ENCODE measurements at places on chromosomes 1 and 21.

GRCh38 chr21:26881504-26882228 lies 36.5 kb upstream of the ADAMTS1 start:
- DNase-seq, result peak; percentile 54

GRCh38 chr1:208025031-208025430 lies 114.1 kb upstream of the CD34 start:
- DNase-seq, result no peak

DNA sequence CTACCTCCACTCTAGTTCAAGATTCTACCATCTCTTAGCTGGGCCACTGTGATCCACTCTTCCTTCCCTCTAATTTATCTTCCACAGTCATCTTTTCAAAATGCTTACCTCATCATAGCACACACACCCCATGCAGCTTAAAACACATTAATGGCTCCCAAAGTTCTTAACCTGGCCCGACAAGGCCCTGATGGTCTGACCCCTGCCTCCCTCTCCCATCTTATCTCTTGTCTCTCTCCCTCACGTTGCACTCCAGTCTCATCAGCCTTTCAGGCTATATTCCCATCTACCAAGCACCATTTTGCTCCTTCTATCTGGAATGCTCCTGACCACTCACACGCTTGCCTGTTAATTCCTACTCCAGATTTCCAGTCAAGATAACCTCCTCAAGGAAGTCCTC lies 2.5 kb upstream of the ZBTB8A start:
- no peak for DNase-seq

- DNase-seq, result peak; percentile 22
These were observed 133.7 kb downstream of the RUNX1 start for GRCh38 chr21:34915364-34915841.

DNA sequence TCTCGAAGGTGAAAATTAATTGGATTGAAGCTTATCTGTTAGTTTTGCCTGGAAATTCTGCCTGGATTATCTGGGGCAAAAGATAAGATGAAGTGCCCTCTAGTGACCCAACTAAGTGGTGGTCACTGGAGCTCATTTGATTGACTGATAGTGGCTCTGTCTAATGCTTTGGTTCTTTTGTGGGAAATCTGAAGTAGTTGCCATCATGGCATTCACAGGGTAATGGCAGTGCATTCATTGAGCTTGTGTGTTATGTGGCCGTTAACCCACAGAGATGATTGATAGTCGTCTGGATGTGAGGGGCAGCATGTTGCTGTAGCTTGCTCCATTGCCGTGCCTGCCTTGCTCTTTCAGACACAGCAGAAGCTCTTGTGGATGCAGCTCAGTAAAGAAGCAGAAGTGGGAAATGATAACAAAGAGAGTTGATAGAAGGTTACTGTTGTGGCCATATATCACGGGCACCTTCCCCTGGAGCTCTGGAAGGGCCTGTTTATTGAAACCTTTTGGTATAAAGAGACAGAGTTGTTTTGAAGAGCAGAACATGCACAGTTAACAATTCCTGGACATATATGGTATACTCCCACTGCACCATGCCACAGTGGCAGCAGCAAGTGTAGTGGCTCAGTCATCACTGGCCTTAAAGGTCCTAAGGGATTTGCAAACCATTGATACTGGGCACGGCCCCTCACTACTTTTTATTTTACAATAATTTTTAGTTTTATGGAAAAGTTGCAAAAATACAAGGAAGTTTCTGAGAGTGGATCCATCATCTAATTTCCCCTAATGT lies 42.0 kb downstream of the CXADR start:
- DNase-seq, result peak; percentile 12

GRCh38 chr1:69077198-69077597 lies 490.5 kb upstream of the LRRC7 start:
- DNase-seq, result no peak

- no peak for DNase-seq
These were observed 79.4 kb upstream of the ACTRT2 start for GRCh38 chr1:2941907-2942306.

GRCh38 chr21:19899645-19900044 lies 1098.6 kb upstream of the NCAM2 start:
- no peak for DNase-seq

DNA sequence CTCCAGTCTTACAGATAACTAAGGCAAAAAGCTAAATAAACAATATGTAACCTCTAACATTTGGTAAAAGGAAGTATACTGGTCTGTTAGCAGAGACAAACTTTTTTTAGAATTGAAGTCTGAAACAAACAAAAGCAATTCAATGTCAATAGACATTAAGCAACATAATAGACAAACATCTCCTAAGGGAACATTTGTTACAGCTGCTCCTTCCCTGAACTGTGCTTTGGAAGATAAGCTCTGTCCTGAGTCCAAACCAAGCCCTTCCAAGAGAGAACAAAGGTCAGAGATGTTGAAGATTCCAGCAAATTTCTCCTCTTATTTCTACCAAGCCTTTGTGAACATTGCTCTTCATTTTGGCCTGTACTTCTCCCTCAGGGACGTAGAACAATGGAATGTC lies 25.3 kb downstream of the FMO2 start:
- peak; percentile 73 for DNase-seq

- no peak for DNase-seq
These were observed 100.2 kb upstream of the IPO9 start for GRCh38 chr1:201728731-201729130.

GRCh38 chr1:232684371-232685105 lies 54.6 kb upstream of the SIPA1L2 start:
- no peak for DNase-seq

GRCh38 chr1:206097381-206097780 lies 19.8 kb downstream of the AVPR1B start:
- no peak for DNase-seq

- no peak for DNase-seq
These were observed 9.5 kb downstream of the TFF3 start for GRCh38 chr21:42305707-42306147.

GRCh38 chr1:63721531-63722189 lies 52.2 kb upstream of the ROR1 start:
- DNase-seq, result peak; percentile 30

DNA sequence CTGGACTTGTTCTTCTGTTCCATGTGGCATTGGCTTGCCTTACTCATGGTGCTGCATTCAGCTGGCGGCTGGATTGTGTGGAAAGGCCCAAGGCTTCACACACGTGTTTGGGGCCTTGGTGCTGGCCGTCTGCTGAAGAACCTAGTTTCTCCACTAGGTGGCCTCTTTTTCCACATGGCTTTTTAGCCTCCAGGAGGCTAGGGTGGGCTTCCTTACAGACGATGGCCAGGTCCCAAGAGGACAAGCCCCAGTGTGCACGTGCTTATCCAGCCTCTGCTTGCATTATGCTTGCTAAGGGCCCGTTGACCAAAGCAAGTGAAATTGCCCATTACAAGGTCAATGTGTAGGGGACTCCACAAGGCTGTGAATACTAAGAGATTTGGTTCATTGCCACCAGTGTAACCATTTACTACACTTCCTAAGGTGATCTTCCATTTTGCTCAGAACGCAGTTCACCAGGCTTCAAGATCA lies 47.5 kb upstream of the FOXO6 start:
- peak; percentile 28 for DNase-seq

DNA sequence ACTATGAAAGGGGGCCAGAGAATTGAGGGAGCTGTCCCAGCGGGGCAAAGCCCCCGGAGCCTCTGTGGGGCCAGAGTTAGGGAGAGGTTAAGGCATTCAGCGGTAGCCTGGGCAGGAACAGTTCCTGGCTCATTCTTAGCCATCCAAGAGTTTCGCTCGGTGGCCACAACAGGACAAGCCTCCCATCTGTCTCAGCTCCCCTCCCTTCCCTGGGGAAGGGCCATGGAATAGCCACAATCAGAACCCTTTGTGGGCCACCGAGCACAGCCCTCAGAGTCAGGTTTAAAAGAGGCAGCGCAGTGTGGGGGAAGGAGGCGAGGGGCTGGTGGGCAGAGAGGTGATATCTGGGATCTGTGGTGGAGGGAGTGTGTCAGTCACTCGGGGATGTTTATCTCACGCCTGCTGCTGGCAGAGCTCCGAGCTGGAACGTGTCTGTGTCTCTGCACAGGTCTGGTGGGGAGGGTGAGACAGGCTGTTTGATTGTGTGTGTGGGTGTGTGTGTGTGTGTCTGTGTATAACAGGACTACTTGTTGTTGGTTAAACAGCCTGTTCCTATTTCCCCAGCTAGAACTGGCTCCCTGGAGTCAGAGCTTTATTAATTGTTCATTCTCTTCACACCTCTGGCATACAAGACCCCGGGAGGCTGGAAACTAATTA lies 49.6 kb upstream of the GOLT1A start:
- DNase-seq, result no peak

GRCh38 chr1:204110894-204111633 lies 38.1 kb downstream of the SOX13 start:
- DNase-seq, result no peak

- no peak for DNase-seq
These were observed 160.2 kb downstream of the VAV3 start for GRCh38 chr1:107804741-107805140.

- no peak for DNase-seq
These were observed 489.6 kb upstream of the ADGRL4 start for GRCh38 chr1:79496129-79496528.

GRCh38 chr1:63322114-63322943 lies at the start of gene FOXD3:
Gene FOXD3, plus strand, starts transcription at chr1:63322567. Its CDS starts 492 bp downstream, at chr1:63323059.
- peak; percentile 43 for DNase-seq

DNA sequence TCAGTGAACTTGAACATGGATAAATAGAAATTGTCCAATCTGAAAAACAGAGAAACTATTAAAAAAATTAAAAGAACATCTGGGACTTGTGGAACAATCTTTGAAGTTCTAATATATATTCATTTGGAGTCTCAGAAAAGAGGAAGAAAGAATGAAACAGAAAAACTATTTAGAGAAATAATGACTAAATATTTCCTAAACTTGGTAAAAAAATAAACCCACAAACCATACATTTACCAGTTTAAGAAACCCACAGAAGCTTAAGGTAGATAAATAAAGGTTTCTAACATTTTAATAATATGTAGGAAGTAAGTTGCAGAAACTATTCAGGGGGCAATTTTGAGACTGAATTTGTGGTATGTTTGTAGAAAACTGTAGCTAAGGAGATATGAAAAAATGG lies 437.8 kb downstream of the PTBP2 start:
- no peak for DNase-seq

DNA sequence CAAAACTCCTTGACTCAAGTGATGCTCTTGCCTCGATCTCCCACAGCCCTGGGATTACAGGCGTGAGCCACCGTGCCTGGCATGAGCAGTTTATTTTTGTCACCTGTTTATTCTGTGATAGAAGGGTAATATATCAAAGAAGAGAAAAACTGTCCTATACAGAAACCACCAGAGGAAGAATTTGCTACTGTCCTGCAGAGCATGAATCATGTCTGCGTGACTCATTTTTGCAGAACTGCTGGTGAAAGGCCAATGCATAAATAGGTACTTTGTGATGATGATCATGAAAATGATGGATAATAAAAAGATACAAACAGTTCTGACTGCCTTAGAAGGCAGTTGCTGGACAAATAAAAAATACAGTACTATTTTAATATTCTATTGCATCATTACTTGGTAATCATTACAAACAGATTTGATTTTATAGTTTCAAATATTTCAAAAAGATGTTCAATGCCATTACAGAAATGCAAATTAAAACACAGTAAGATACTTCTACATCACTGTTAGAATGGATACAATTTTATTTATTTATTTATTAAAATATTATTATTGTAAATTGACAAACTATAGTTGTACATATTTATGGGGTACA lies 26.5 kb downstream of the RIPPLY3 start:
- DNase-seq, result peak; percentile 53

- DNase-seq, result no peak
These were observed 134.9 kb upstream of the NRIP1 start for GRCh38 chr21:15199414-15200383.

- no peak for DNase-seq
These were observed 278.2 kb downstream of the USP25 start for GRCh38 chr21:16007943-16008342.

- DNase-seq, result peak; percentile 96
These were observed 9.5 kb downstream of the SIPA1L2 start for GRCh38 chr1:232620356-232620969.

DNA sequence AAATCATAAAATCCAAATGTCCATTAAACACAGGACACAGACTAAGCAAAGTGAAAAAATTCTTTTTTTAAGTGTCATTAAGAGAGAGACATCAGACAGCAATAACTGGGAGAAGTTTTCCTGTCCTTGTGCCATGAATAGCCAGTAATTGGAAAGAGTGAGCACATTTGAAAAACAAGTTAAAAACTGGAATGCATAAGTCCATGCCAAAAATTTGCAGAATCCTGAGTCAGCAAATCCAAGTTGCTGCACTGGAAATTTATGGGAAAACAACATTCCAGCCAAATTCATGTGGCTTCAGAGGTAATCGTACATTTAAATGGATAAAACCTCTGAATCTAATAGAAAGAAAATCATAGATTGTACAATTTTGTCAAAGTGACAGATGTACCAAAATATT lies 291.4 kb downstream of the LRRC40 start:
- peak; percentile 89 for DNase-seq

GRCh38 chr21:34261841-34262468 lies 101.9 kb upstream of the KCNE2 start:
- DNase-seq, result no peak

GRCh38 chr1:12435639-12436344 lies 182.2 kb downstream of the DHRS3 start:
- DNase-seq, result peak; percentile 58

DNA sequence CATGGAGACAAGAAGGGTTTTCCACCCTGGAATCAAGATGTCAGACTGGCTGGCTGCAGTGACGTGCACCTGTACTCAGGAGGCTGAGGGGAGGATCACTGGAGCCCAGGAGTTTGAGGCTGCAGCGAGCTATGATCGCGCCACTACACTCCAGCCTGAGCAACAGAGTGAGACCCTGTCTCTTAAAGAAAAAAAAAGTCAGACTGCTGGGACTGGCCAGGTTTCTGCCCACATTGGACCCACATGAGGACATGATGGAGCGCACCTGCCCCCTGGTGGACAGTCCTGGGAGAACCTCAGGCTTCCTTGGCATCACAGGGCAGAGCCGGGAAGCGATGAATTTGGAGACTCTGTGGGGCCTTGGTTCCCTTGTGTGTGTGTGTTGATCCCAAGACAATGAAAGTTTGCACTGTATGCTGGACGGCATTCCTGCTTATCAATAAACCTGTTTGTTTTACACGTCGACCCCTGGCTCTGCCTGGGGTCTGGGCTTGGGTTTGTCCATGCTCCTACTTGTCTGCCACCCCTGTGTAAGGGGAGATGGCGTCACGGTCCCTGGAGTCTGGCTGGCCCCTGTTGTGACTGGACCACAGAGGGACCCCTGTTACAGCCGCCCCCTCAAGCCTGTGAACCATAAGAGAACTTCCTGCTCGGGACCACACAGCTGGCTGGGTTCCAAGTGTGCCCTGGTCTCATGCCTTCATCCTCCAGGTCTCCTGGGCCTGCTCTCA lies 20.9 kb upstream of the VPS13D start:
- DNase-seq, result peak; percentile 83

Measured in fibroblast of pulmonary artery (primary cell).